ENCODE measurements at places on chromosomes 3 and 15. TPM values are rescaled to one million over a fixed set of nuclear protein-coding genes. Genes with fewer than 3 reads are reported as not detected.

DNA sequence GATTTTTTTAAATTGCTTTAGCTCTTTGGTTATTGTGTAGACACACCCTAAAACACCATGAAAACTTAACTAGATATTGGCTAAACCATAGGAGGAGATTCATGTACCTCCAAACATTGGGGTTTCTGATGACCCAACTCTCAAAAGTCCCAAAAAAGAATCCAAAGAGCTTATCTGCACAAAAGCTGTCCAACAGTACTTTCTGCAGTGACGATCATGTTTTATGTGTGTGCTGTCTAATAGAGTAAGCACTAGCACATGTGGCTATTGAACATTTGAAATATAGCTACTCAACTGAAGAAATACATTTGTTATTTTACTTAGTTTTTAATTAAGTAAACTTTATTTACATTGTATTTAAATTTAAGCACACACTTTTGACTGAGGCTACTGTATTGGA lies 818.2 kb upstream of the LMCD1 start:
- DNase-seq = no peak

- no peak for DNase-seq
Measured at GRCh38 chr15:66650433-66650832, 51.6 kb upstream of the SMAD6 start.

GRCh38 chr3:143840636-143841035 lies 7.6 kb downstream of the SLC9A9 start:
- DNase-seq = no peak

DNA sequence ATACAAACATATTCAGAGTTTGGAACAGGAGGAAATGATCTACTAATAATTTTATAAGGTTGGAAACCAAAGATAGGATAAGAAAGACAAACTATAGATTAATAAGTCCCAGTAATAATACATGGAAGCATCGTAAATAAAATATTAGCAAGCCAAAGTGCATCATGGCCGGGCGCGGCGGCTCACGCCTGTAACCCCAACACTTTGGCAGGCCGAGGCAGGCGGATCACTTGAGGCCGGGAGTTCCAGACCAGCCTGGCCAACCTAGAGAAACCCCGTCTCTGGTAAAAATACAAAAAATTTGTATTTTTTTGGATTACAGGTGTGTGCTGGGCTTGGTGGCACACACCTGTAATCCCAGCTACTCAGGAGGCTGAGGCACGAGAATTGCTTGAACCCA lies 14.9 kb downstream of the MUC4 start:
- no peak for DNase-seq

GRCh38 chr15:95758451-95758850 lies 572.0 kb upstream of the NR2F2 start:
- DNase-seq = no peak

GRCh38 chr15:58590926-58591325 lies 158.6 kb downstream of the ADAM10 start:
- DNase-seq = no peak

DNA sequence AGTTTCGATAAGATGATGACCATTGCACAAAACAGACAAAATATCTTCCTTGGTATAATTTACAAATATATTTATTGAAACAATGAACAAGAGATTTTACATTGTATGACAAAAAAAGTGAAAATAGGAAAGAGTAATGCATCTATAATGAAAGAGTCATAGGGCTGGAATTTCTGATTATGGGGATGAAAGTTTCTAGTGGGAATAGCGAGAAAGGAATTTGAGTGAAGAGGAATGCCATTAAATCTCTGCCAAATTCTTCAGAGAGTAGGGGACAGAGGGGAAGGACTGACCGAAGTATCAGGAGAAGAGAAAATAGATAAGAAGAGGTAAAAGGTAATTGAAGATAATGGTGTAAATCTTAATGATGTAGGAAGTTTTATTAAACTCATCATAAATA lies 125.4 kb downstream of the VGLL3 start:
- no peak for DNase-seq

DNA sequence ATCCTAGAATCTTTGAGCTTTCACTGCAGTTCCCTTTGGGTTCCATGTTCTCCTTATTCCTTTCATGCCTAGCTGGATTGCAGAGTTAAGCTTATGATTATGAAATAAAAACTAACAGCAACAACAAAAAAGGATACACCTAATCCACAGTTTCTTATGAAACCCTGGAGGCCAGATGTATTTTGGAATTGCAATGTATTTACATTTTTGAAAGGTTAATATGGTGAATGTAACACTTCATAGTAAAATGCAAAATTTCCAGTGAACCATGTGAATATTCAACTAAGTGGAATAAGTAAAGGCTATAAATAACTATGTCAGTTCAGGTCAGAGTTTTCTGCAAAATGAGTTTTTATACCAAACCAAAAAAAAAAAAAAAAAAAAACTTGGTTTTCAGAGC lies 65.8 kb upstream of the FLNB start:
- DNase-seq = no peak

DNA sequence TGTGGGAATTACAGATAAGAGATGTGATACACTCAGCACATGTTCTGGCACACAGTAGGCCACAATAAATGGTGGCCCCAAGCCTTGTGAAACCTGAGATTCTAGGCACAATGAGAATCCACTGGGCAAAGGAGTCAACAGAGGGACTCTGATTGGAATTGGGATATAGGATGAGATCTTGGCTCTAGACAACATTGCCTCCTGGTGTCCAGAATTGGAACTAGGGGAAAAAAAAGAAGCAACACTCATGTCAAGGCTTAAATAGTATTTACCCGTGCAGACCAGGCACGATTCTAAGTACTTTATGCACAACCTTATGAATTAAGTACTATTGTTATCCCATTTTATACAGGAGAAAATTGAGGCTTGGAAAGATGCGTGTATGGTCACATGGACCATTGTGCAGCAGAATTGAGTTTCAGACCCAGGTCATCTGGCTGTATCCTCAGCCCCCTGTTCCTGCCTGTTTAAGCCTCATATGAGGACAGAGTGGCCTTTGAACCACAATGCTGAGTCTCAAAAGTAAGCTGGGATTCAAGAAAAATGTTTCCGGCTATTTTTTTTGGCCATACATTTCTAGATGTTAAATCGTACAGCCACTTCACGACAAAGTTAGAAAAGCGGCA lies 124.8 kb downstream of the SV2B start:
- no peak for DNase-seq

GRCh38 chr15:42010434-42010833 lies 10.4 kb downstream of the PLA2G4E start:
- DNase-seq = no peak

GRCh38 chr3:148957586-148957985 lies 33.8 kb upstream of the GYG1 start:
- no peak for DNase-seq

GRCh38 chr3:49255718-49256511 lies 21.1 kb downstream of the C3orf62 start:
- no peak for DNase-seq

- DNase-seq = no peak
Measured at GRCh38 chr3:149010966-149011365, 19.6 kb downstream of the GYG1 start.

DNA sequence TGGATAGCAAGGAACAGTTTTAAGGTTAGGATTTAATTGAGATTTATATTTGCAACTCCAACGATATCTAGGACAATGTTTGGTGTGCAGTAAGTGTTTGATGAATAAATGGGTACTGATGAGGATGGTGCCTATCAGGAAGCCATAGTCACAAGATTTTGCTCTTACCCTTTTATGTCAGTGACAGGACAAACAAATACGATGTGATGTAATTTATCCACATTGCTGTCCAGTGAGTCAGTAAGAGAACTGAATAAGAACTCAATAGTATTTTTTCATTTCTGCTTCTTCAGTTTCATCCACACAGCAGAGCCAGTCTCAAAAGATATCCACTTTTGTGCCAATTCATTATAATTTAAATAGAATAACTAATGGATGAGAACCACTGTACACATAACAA lies 18.5 kb downstream of the C3orf85 start:
- DNase-seq = no peak

DNA sequence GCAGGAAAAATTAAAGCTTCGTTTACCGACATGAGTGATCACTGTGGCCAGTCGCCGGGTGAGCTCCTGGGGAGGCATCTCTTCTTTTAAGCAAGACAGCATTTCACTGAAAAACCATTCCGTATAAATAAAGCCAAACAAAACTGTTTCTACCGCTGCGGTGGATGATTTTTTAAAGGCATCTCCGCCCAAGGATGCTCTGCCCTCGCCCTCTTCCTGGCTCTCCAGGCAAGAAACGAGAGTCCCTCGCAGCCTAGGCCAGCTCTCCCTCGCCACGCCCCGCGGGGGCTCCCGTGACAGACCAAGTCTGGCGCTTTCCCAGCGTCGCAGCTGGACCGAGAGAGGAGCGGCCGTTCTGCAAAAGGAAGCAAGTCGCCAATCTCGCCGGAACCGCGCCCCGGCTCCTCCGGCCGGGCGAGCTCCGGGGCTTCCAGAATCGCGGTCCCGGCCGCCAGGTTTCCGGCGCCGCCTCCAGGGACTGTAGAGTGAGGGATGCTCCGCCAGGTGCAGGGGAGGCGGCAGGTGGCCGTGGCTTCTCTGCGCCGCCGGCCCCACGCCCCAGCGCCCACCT lies 458 bp downstream of the MCF2L2 start:
- peak; percentile 43 for DNase-seq

UBA7 gene
- 198 TPM for total RNA-seq

SCN11A gene
- total RNA-seq = not detected

ACOX2 gene
- not detected for total RNA-seq

HGD gene
- total RNA-seq = 2.8 TPM

GATM gene
- total RNA-seq = not detected

GOLGA8Q gene
- total RNA-seq = 1.4 TPM

HHATL gene
- total RNA-seq = not detected

ATP13A5 gene
- total RNA-seq = not detected

Measured in T-helper 17 cell (primary cell).